Activated naive CD4-positive, alpha-beta T cell treated with anti-CD3 and anti-CD28 coated beads, Interleukin-2, amount 50 U/mL, for 72 hours (primary cell): ENCODE measurements at places on chromosomes 7 and 10. TPM values are rescaled to one million over a fixed set of nuclear protein-coding genes. Genes with fewer than 3 reads are reported as not detected.

Gene ASL
- 22.6 TPM for total RNA-seq

Gene GNAT3
- total RNA-seq: not detected

DNA sequence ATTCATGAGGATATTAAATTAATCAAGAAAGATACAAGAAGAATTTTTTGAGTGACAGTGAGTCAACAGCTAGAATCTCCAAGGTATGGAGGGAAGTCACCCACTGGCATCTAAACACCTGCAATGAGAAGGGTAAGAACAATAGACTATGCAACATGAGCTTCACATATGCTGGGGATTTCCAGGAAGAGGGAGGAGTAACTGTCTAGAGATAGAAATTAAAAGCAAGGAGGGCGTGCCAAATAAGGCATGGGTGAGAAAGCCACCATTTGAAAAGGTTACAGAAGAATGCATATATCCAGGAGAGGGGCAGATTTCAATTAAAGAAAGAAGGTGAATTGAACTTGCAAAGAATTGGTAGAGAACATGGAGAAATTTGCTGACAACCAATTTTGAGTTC lies 365.7 kb downstream of the GPR37 start:
- no peak for DNase-seq

DNA sequence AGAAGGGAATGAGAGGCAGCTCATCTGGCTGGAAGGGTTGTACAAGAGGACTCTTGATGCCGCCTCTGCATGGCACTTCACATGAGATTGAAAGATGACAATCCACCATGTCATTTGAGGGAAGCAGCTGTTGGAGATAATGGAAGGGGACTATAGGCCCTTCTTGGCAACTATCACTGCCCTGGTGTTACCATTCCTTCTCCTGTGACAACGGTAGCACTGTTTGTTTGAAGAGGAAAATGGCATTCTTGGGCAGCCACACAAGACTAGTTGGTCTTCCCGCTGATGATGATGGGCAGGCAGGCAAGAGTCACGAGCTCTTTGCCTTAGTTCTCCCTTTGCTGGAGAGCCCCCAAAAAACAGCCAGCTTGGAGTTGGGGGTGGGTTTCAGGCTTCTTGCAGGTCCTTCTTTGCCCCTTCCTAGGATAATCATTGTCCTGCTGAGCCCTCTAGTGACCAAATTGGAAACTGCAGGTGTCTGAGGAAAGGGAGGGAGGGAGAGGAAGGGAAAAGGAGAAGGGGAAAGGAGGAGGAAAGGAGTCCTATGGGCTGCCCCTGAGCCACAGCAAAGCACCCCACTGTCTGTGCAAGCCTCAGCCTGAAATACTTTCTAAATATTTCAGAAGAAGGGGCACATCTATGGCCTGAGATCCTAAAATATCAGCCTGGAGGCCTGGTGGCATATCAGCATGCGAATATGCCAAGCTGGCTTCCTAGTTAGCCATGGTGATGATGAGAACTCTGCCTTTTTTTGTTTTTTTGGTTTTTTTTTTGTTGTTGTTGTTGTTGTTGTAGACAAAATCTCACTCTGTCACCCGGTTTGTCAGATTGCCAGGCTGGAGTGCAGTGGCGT lies 165.6 kb upstream of the KMT2E start:
- DNase-seq: no peak

GRCh38 chr7:106944035-106944665 lies 79.1 kb downstream of the PIK3CG start:
- no peak for DNase-seq

DNA sequence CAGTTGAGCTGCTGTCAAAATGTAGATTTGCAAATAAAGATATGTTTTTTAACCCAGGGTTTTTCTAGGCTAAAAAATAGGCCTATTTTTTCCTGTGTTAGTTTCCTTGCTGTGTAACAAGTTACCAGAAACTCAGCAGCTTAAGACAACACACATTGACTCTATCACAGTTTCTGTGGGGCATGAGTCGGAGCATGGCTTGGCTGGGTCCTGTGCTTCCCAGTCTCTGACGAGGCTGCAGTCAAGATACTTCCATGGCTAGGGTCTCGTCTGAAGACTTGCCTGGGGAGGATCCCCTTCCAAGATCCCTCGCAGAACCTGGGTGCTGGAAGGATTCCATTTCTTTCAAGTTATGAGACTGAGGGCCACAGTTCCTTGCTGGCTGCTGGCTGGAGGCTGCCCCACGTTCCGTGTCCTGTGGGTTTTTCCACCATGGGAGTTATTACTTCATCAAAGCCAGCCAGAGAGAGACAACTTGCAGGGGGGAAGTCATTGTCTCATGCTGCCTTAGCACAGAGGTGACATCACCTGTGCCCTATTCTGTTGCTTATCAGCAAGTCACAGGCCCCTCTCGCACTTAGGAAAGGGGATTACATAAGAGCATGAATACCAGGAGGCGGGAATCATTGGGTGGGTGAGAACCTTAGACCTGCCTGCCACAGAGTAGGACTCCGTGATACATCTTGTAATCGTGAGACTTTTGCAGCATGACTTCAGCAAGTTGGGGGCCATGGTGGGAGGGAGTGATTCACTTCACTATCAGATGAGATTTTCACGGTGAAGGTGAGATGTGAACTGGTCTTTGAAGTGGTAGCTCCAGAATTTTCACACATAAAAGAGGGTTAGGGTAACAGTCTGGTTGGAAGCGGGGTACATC lies 77.9 kb downstream of the CCNY start:
- peak; percentile 40 for DNase-seq

GRCh38 chr7:45982907-45983719 lies 62.0 kb upstream of the IGFBP3 start:
- no peak for DNase-seq

- DNase-seq: no peak
Observed at GRCh38 chr10:4758256-4758655, 67.8 kb upstream of the AKR1E2 start.

DNA sequence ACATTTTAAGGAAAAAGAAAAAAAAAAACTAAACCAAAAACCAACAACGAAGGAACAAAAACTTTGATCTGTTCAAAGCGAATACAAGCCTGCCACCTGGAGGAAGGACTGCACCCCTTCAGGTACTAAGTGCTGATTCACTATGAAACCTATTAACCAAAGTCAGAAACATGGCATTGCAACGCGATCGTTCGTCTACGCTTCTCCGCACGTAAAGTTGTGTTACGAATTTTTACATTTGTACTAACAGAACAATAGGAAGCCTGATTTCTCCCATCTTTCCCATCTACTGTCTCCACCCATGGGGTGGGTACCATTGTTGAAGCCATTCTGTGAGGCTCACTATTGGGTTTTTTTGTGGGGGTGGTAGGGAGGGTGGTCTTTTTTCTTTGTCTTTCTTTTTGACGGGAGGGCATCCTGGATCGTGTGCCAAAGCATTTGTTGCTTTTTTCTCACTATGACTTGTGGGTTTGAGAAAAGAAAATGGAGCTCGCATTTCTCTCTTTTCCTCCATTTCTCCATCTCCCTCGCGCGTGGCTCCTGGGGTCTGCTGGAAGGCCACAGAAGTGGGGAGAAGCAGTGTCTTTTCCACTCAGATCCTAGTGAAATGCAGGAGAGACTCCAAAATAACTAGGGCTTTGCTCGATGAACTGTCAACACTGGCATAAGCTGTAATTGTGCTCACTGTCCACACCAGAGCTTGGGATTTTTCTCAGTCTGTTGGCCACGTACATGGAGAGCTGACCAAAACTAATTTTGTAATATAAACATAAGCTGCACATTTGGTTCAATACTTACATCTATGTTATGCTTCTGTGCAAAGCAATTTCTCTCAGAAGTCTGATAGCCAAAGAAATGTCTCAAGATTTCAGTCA lies 100.9 kb upstream of the YAE1 start:
- no peak for DNase-seq

- DNase-seq: no peak
Observed at GRCh38 chr10:12919574-12919973, 81.9 kb downstream of the CCDC3 start.

DNA sequence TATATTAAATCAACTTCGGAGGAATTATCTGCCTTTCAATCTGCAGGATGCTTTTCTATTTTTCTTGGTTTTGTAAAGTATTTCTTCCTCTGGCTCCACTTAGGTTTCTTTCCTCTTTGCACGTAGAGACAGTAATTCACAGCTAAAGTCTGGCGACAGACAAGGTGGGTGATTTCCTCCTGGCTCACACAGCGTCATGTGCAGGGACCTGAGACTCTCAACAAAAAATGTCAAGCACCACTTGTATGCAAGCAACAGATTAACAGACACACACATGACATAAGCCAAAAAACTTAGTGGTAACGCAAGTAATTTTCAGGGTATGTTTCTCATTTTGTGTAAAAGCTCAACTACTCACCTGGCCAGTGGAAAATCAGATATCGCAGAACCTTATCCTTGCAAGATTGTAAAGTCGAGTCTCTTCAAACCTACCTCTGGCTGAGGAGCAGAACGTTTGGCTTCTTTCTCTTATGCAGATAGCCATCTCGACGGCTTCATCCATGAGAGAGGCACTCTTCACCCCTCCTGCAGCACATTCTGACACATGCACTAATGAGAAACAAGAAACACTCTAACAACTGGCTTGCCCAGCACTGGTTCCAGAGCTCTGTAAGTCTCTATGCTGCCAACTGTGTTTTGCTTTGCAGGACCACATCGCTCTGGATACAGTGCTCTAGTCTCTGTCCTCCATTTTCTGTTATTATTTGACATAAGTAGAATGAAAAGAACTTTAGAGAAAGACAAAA lies 188.0 kb downstream of the CDCA7L start:
- DNase-seq: no peak

- no peak for DNase-seq
Observed at GRCh38 chr7:4162884-4163564, 519.1 kb upstream of the FOXK1 start.

GRCh38 chr7:91916051-91916440 lies 24.6 kb upstream of the AKAP9 start:
- no peak for DNase-seq

DNA sequence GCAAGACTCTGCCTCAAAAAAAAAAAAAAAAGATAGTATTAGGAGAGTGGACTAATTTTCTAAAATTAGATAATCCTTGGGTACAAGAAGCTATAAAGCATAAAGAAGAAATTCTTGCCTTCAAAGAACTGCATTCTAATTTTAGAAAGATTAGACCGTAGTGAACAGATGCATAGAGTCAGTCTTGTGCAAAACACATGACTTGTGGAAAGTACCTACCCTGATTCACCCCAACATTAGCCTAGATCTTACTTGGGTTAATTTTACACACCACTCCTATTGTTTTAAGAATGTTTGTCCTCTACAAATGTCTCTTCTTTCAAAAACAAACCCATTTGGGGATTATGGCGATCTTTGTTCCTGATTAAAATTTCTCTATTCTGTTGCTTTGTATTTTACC lies 38.9 kb upstream of the SP8 start:
- DNase-seq: no peak
